ENCODE measurements at places on chromosomes 5 and 9. TPM values are rescaled to one million over a fixed set of nuclear protein-coding genes. Genes with fewer than 3 reads are reported as not detected.

The ACOT12 gene
- not detected for total RNA-seq

The GSN gene
- total RNA-seq: 174 TPM

The DAB2IP gene
- 25.3 TPM for total RNA-seq

The TICAM2 gene
- 2.7 TPM for total RNA-seq

The SLC6A19 gene
- not detected for total RNA-seq

The DNM1 gene
- total RNA-seq: not detected

The GOLGA1 gene
- total RNA-seq: 17.7 TPM

The PCDHAC2 gene
- 0.73 TPM for total RNA-seq

The FAT2 gene
- total RNA-seq: not detected

The INSYN2B gene
- total RNA-seq: 34.2 TPM

The RETREG1 gene
- not detected for total RNA-seq

The FBN2 gene
- 1.7 TPM for total RNA-seq

The NR5A1 gene
- not detected for total RNA-seq

The SLC45A2 gene
- total RNA-seq: not detected

The FOXD4L4 gene
- not detected for total RNA-seq

The PRUNE2 gene
- 15.5 TPM for total RNA-seq
